Stimulated activated CD8-positive, alpha-beta memory T cell treated with anti-CD3 and anti-CD28 coated beads, Interleukin-7, amount 100 ng/mL, for 1 hour (primary cell): ENCODE measurements at places on chromosomes 1 and 21.

GRCh38 chr1:234288946-234289345 is 84.3 kb upstream of the COA6 start:
- no peak for DNase-seq

- DNase-seq: no peak
Measured at GRCh38 chr1:39094685-39095084, 68.5 kb downstream of the NDUFS5 start.

DNA sequence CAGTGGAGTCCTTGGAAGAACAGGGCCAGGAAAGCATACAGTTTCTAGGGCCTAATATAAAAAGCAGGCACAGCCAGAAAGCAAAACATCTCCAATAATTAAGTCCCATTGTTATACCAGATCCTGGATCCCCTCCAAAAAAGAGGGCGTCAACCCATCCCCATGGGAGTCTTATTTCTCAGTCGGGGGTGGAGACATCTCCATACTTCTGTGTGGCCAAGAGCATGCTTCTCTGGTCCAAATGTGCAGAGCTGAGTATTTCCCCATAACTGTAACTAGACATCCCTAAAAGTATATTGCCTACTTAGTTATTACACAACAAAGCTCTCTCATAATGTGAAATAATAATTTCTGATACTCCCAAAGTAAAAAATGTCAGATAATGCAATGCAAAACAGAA is 104.2 kb upstream of the SOX13 start:
- no peak for DNase-seq

DNA sequence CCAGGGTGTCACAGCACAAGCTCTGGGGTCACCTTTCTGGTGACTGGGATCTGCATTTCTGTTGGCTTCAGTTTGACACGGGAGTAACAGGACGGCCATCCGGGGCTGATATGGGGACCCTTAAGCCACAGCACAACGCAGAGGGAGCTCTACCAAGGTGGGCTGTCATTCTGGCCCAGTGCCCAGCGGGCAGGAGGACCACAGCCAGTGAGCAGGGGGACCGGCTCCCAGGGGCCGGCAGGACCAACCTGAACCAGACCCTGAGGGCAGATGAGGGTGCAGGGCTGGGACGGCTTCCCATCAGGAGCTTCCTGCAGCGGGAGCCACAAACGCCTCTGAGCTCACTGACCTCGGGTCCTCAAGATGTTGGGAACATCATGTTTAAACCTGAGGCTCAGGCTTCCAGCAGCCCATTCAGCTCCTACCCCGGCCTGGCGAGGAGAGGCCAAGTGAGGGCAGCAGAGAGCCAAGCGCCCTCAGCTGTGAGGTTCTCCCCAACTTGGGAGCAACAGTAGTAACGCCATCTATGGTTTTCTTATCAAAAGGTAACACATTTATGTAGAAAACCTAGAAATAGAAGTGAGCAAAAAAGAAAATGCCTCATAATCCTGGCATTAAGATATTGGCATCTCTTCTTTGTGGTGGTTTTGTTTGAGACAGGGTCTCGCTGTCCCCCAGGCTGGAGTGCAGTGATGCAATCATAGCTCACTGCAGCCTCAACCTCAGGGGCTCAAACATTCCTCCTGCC is 26.8 kb downstream of the TMEM201 start:
- DNase-seq: no peak

DNA sequence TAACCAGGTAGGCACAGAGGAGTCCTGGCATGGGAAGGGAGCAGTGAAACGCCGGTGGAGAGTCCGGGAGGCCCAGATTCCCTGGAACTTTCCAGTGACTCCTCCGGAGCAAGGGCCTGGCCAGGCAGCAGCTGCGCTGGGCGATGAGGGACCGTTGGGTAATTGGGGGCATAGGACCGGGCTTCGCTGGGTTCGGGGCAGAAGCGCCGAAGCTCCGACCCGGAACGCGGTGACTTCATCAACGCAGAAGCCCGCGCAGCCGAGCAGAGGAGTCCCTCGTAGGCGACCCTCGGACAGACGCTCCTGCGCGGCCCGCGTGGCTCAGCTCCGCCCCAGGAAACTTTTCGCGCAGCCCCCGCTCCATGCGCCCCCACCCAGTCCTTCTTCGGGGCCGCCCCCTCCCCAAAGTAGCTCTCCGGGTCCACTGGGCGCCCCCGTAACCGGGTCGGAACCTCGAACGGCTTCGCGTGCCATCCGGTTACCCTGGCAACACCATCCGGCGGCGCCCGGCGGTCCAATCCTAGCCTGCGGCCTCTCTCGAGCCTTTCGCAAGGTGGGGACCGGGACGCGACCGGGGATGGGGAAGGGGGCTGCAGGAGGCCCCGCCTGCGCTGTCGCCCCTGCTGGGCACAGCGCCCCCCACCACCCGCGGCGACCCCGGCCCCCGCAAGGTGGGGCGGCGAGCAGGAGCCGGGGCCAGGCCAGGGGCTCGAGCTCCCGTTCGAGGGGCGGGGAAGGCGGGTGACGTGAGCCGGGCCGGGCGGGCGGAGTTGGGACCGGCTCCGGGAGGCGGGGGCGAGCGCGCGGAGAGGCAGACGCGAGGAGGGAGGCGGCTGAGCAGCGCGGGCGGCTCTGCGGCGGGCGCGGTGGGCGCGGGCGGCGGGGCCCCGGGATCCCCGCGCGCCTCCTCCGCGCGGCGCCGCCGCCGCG is at the start of gene AJAP1:
AJAP1 (plus strand) TSS at position 814 of the 930 bp plus-strand sequence. CDS start 817 bp downstream, outside the sequence.
- no peak for DNase-seq

DNA sequence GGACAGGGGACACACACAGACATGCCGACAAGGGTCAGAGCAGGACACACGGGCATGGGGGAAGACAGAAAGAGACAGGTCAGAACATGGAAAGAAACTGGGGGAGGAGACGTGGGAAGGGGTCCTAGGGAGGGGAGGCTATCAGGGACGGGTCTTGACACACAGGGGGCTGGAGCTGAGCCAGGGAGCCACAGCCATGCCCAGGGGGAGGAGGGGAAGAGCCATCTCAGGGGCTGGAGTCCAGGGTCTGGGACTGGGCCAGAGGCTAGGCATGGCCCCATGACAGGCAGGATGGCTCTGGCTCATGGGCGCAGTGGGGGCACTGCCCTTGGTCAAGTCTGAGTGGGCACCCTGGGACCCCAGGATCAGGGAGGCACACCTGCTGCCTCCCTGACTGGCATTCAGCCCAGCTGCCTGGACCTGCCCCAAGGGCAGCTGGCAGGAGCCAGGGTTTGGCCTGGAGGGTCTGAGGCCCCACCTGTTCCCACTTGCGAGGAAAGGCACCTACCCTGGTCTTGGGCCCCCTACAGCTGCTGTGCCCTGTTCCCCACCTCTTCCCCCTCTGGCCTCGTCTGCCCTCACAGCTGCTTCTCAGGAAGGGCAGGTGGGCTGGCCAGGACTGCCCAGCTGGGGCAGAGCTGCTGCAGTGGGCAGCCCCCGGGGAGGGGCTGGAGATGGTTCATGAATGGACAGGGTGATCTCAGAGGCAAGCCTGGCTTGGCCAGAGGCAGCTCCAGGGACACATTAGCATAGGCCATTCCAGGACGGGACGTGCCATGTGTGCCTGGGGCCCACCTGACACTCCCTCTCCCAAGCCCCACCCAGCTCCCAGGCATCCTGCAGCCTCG is 42.9 kb downstream of the HSPG2 start:
- DNase-seq: no peak

DNA sequence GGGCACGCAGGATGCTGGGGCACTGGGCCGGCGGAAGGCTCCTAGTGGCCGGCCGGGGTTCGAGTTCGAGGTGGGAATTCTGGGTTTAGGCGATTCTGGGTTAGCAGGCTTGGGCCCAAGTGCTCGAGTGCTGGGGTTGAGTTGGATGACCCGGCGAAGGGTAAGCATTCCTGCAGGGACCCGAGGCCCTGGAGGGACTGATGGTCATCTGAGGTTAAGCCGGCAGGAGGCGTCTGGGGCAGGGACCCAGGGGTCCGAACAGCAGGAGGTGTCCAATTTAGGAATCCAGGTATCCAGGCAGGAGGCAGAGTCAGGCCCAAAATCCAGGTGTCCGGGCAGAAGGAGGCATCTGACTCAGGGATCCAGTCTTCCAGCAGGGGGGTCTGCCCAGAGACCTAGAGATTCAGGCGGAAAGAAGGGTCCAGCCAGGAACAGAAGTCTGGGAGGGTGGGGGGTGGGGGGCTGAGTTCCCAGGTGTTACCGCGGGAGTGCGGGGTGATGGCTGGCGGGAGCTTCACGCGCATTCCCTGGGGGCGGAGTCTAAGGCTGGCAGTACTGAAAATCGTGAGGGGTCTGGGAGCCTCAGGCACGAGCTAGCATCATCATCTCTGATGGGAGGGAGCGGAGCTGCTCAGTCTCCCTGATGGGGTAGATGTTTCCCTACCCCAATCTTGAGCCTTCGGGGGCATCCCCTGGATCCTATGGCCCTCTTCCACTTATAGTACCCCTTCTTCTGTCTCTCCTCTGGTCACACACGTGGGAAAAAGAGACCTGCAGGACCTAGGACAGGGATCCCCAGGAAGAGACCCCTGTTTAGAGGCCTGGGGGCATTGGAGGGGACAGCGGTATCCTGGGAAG is 585 bp downstream of the GPR3 start:
- no peak for DNase-seq

DNA sequence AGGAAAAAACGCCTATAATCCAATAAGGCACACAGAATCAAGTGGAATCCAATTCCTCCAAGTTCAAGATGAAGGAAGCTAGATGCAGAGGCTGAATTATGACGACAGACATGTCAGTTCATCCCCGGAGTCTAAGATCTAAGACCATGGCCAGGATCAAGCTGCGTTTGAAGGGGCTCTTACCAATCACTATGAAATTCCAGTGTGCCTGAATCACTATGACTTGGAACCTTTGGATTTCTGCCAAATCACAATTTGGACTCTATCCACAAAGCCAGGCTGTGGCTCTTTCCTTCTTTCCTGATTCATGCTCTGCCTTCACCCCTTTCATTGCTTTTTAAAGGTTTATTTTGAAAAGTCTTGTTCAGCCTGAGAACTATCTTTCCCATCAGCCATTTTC is 17.1 kb downstream of the OLIG2 start:
- no peak for DNase-seq

- no peak for DNase-seq
Measured at GRCh38 chr1:58854576-58854975, 70.7 kb upstream of the JUN start.

DNA sequence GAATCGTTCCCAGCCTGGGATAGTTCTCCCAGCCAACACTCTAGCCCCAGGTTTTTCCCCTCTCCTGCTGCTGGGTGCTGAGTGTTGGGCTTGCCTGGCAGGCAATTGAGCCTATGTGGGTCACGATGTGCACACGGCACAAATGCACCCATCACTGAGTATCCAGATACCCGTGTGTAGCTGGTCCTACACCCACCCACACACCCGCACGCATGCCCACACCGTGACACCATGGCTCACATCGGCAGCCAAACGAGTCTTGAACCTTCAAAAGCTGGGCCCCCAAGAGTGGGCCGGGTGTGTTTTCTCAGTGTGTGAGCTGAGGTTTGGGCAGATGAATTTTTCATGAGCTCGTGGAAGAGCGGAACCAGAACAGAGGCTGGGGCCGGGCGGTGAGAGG is 188.5 kb downstream of the GRIK3 start:
- DNase-seq: no peak

DNA sequence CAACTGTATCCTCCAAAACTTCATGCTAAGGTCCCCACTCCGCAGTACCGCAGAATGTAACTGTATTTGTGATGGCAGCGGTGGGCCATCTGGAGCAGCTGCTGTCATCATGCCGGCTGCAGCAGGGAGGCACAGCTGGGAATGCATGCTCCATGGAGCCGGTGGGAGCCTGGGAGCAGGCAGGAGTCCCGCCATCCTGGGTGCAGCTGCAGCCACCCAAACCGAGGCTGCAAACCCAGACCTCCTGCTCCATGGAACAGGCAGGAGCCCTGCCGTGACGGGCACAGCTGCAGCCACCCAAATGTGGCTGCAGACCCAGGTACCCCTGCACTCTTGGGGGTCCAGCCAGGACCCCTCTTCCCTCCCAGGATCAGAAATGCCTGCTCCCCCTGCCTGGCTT is 80.3 kb downstream of the SCMH1 start:
- no peak for DNase-seq

DNA sequence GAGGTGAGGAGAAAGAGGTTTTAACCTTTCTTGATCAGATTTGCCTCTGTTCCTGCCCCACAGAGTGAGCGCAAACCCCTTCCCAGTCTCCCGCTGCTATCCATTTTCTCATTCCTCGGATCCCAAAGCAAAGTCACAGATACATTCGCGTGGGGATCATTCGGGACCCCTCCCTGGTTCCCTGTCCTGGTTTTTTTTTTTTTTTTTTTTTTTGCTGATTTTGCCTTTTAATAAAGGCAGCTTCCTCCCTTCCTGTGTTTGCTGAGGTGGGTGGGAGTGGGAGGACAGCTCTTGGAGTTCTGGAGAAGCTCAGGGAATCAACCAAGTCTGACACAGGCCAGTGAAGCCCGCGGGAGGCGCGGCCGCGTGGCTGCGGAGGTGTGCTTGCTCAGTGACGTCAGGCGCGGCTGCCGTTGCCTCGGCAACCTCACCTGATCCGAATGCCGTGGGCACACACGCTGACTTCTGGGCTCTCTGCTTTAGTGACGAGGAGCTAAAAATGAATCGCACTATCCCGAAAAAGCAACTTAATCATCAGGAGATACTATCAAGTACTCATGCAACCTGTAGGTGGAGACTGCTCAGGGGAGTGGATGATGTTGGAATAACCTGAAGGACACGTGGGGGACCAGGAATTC is 106.4 kb downstream of the TBX19 start:
- peak; percentile 45 for DNase-seq

GRCh38 chr21:42263591-42264131 is 44.7 kb downstream of the ABCG1 start:
- DNase-seq: no peak

GRCh38 chr1:52234014-52234413 is 92.1 kb downstream of the ZFYVE9 start:
- no peak for DNase-seq

DNA sequence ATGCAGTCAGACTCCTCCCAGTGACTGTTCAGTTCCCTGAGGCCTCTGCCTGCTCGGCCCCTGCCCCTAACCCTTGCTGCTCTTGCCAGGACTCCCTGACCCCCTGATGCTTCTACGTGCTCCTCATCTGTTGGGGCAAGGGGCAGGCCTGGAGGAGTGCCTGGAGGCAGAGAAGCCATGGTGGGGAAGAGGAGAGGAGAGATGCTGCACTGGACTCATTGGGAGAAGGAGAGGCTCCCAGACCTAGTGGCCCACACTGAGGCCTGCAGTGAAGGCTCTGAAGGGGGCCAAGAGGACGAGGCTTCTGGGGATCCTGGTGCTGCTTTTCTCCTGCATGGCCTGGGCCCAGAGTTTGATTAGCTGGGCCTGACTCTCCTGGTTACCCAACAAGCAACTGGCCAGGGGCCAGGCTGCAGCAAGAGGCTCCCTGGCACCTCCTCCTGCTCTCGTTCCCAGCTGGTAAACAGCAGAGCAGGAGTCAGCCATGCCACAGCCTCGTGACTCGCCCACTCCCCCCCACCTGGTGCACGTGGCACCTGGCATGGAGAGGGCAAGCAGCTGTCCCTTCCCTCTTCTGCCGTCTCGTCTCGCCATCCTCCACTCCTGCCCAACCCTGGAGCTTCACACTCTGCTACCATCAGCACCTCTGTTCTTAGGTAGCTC is 847 bp upstream of the RORC start:
- no peak for DNase-seq

- no peak for DNase-seq
Measured at GRCh38 chr1:58290685-58291372, 255.7 kb downstream of the OMA1 start.
